ENCODE measurements at places on chromosomes 2 and 18.

DNA sequence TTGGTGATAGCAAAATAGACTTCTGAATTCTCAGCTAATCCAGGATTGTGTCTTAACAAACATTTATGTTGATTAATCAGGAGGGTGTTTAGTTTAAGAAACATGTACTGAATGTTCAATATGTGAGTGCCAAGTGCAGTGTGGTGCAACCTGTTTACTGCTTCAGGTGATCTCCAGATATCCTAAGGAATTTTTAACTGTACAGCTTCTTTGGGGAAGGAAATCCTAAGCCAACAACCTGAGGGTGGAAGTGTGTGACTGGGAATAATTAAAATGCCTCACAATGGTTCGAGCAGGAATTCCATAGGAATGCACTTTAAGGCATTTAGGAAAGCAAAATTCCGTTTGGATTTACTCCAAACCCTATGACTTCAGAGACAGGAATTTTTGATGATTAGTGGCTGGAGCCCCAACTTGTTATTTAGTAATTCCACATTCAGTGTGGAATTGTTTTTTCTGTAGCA, 16.4 kb downstream of the CRIM1 start:
- peak; percentile 95 for DNase-seq

DNA sequence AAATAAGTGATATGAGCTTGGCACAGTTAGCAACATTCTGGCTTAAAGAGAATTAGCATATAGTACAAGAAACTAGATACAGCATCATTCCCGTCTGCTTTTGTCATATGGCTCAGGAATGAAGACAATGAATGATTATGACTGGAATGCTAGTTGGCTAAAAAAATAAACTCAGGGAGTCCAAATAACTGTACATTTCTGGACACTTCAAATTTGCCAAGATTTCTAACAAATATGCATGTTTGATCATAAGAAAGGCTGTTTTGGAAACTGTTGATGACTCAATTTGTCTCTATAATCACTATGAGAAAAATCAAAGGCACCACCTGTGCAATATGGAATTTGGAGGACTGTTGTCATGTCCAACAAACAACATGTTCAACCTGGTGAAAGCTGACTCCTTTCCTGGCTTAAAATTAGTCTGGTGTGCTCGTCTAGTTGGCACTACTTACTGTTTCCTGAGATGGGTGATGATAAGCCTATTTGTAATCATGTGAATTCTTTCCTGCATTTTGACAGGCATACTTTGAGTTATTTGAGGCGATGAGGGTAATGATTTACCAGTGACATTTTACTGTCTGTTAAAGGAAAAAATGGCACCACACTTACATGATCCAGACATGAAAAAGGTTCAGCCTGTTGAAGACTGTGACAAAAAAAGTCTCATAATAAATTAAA, 133.9 kb upstream of the CDH20 start:
- DNase-seq, result peak; percentile 58

- peak; percentile 25 for DNase-seq
Observed at GRCh38 chr2:45681675-45682074, 30.2 kb downstream of the PRKCE start.

- DNase-seq, result peak; percentile 5
Observed at GRCh38 chr18:36942264-36942663, 113.3 kb downstream of the KIAA1328 start.

GRCh38 chr2:174473796-174474195, 13.0 kb downstream of the GPR155 start:
- no peak for DNase-seq

- no peak for DNase-seq
Observed at GRCh38 chr2:219947575-219947974, 320.1 kb downstream of the SLC4A3 start.

- no peak for DNase-seq
Observed at GRCh38 chr2:16266571-16266970, 326.2 kb downstream of the MYCN start.

DNA sequence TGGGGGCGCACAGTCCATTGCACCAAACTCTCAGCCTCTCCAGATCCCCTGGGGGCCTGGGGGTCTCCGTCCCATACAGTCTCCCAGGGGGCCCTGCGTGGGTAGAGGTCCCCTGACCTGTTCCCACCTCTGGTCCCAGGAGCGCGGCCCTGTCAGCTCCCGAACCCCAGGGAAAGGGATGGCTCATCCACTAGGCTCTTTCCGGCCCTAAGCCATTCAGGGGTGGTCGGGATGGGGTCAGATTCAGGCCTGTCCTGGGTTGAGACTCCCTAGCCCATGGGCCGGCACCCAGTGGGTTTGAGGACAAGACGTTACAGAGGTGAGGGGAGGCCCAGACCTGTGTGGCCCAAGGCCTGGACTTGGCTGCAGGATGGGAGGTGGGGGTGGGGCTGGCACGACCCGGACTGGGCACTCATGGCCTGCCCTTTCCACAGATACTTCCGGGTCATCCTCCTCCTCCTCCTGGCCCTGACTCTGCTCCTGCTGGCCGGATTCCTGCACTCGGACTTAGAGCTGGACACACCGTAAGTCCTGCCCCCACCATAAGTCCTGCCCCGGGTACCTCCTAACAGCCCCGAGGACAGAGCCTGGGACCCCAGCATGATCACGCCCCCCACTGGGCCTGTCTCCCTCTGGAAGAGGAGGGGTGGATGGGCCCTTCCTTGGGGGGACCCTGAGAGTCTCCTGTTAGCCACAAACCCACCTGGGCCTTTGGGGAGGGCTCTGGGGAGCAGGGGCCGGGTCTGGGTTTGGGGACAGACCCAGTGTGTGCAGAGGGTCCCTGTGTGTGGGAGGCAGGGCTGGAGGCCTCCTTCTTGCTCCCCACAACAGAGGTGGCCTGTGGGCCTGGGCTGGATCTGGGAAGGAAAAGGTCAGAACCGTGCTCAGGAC, 10.1 kb upstream of the NEU4 start:
- DNase-seq, result no peak

DNA sequence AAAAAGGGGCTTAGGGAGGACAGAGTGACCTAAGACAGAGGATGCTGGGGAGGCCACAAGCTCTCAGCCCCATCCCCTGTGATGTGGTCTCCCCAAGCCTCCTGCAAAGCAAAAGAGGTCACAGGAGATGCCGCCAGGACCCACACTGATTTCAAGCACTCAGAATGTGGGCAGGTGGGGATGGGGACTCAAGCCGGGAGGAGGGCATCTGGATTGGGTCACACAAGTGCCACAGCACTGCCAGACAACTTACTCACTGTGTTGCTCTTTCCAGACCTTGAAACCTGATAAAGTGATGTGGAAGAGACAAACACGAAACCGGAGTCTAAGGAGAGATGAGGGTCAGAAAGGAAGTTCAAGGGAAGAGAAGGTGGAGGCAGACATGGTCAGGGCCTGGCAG, 95.7 kb downstream of the TTC32 start:
- no peak for DNase-seq

DNA sequence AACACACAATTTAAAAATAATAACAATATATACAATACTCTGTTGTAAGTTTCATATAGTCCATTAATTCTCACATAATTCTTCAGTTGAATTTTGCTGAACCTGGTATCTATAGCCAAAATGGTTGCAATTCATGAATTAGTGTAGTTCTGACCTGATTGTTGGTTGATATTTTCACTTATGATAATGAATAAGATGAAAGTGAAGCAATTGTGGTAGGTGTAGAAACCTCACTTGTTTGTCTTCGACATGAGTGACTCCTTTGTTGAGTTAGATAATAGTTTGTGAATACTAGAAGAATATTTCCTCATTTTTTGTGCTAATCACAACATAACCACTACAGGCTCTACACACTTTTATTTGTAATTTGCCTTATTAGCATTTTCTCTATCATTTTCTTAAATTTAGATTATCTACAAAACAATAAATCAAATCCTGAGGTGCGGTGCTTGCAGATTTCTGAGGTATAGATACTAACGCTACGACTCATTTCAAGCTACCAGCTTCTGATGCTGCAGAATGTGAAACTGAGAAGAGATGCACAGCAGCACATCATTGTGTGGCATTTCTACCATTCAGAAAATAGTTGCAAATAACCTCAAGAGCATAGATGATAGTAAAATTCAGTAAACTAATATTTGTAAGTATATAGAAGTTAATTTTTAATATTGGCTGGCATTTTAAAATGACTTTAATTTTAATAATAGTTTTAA, 117.9 kb downstream of the KCNH7 start:
- no peak for DNase-seq

DNA sequence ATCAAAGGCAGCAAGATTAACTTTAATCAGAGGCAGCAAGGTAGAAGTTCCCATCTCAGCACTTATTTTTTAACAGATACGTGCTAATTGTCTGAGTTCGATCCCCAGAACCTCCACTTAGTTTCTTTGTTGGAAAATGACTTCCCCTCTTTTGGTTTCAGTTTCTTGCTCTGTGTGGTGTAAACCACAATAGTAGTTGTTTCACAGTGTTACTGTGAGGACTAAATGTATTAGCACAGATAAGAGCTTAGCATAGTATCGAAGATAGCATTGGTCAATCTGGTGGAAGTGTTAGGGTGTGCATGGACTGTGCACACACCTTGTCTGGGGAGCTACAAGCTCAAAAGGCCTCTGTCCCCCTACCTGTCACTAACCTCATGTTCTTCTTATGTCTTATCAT, 988.3 kb upstream of the GYPC start:
- DNase-seq, result no peak

- DNase-seq, result no peak
Observed at GRCh38 chr2:16625759-16626158, 39.9 kb downstream of the CYRIA start.

- DNase-seq, result peak; percentile 15
Observed at GRCh38 chr2:55309446-55309845, 40.4 kb upstream of the MTIF2 start.

DNA sequence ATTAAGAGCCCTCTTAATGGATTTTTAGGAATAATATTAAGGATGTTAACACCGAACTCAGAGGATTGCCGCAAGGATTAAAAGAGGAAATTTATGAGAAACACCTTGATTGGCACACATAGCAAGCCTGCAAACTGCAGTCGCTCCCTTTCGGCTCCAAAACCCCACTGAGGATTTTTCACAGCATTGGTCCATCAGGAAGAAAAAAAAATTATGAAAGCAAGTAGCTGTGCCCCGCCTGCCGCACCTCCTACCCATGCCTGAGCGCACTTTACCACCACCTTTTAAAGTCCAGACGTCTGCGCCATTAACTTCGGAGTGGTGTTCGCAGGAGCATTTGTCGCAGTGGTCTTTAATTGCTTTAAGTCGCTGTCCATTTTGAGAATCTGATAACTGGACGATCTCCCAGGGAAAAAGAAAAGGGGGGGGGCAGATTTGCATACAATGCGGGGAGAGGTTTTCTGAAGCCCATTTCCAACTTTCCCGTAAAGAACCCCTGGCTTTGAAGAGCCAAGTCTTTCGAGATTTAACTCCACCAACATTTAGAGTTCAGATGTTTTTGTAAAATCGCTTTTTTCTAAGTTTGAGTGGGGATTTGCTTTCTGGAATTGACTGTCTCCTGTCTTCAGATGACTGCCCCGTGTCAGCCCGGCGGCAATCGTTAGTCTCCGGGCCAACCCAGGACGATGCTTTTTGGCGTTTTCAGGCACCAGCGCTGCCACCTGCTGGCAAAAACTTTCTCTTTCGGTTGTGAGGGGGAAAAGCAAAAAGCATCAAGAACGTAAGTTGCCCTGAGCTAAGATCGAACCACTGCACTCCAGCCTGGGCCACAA, 913 bp upstream of the TRABD2A start:
- DNase-seq, result no peak

DNA sequence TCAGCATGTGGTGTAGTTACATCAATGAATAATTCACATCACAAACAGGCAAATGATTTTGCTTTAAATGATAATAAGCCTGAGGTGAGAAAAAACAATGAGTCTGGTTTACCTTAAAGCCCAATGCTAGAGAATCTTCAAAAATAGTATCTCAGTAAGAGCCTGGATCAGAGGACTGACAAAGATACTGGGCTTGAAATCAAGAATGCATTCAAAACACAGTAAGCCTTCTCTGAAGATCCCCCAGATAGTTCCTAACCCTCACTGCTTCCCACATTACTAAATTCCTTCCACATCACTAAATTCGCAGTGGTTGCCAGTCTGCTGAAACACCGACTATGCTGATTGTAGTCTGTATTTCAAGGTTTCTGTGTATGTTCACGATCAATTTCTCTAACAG, 514.9 kb downstream of the SUCLG1 start:
- no peak for DNase-seq

GRCh38 chr2:240250985-240251847, 110.8 kb upstream of the OTOS start:
- no peak for DNase-seq

- DNase-seq, result no peak
Observed at GRCh38 chr18:45978084-45978483, 11.0 kb upstream of the EPG5 start.

- DNase-seq, result no peak
Observed at GRCh38 chr2:23378496-23378895, 6.5 kb upstream of the KLHL29 start.
